A549 treated with CORT108297 at 1 μM for 4 hours (cell line): ENCODE measurements at places on chromosomes 2 and 18. TPM values are rescaled to one million over a fixed set of nuclear protein-coding genes. Genes with fewer than 3 reads are reported as not detected.

PPP1R1C gene
- total RNA-seq = 1.6 to 2.2 TPM (median 1.8 TPM) in 5 replicates

MAPK4 gene
- total RNA-seq = 0.08 to 0.11 TPM (median 0.09 TPM) in 5 replicates

DGUOK gene
- total RNA-seq = 146 to 161 TPM (median 148 TPM) in 5 replicates

VWC2L gene
- not detected in 5 replicates for total RNA-seq

ACADL gene
- 0.03 to 0.08 TPM (median 0.07 TPM) in 3 of 5 replicates, not detected in the others for total RNA-seq

DRC1 gene
- 0.19 to 0.34 TPM (median 0.25 TPM) in 5 replicates for total RNA-seq

SMYD1 gene
- not detected in 5 replicates for total RNA-seq

LHCGR gene
- not detected in 5 replicates for total RNA-seq

XRCC5 gene
- 166 to 222 TPM (median 178 TPM) in 5 replicates for total RNA-seq

CPS1 gene
- 7.0 to 9.2 TPM (median 7.3 TPM) in 5 replicates for total RNA-seq

TUBA4B gene
- 0.30 to 0.56 TPM (median 0.37 TPM) in 5 replicates for total RNA-seq

TMEM247 gene
- not detected in 5 replicates for total RNA-seq

POTEJ gene
- total RNA-seq = not detected in 5 replicates

MLPH gene
- 251 to 312 TPM (median 290 TPM) in 5 replicates for total RNA-seq
